Caco-2 (cell line): ENCODE measurements at places on chromosomes 2 and 18.

GRCh38 chr18:5488844-5489243 lies 55.0 kb downstream of the EPB41L3 start:
- DNase-seq, result no peak

- no peak for DNase-seq
These were observed 373.6 kb upstream of the ST6GAL2 start for GRCh38 chr2:107259408-107260195.

GRCh38 chr18:60485201-60485600 lies 112.6 kb upstream of the MC4R start:
- no peak for DNase-seq

DNA sequence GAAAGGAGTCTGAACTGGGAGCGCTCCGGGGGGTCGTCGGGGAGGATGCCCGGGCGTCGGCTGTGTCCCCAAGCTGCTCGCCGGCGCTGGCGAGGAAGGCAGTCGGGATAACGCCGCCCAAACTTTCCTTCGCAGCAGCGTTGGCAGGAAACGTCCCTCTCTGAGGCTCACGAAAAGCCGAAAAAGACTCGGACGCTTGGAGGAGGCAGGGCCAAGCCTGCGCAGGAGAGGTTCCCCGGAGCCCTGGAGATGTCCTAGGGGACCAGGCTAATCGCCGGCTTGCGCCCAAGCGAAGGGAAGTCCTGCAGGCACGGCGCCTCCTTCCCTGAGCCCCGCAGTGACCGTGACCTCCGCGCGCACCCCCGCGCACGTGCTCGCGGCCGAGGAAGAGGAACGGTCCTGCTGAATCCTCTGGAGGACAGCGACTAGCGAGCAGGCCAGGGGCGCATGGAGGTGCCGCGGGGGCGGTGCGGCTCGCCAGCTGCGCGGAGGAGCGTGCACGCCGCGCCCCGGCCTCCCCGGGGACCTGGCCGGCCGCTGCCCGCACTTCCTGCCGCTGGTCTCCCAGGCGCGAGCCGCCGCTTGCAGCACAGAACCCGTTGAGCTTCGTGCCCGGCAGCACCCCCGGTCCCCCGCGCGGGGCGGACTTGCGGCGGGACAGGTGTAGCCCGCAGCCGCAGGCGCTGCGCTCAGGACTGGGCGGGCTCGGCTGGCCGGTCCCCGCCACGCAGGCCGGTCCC lies at the start of gene SH3RF3:
Gene SH3RF3, plus strand, starts transcription at position 590 of the 740 bp plus-strand sequence.
- peak; percentile 55 for DNase-seq

- no peak for DNase-seq
These were observed 33.9 kb upstream of the EVA1A start for GRCh38 chr2:75594596-75594995.

DNA sequence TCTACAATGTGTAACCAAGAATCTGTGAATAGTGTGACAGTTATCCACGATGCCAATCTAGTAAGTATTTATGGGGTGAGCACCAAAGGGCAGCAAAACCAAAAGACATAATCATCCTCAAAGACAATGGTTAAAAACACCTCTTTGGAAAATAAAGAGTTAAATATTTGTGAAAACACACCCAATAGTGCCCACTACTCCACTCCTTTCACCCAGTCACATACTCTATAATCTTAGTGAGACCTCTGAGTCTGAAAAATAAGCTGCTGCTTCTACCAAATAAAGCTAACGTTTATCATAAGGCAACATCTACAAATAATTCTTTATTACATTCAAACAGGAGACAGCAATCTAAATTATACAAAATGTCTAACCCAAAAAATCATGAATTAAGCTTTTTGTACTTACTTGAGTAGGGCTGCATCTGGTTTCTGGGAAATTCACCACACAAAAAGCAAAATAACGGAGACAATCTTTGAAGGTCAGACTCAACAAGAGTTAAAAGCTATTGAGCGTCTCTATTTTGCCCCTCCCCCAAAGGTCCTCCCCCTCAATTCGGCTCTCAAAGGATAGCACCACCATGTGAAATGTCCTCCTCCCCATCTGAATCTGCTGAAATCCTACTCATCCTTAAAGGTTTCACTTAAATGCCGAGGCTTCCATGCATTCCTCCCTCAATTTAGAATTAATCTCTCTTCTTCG lies 2.0 kb downstream of the RAPH1 start:
- peak; percentile 47 for DNase-seq

GRCh38 chr2:170929686-170930050 lies 615 bp downstream of the GORASP2 start:
- peak; percentile 80 for DNase-seq

DNA sequence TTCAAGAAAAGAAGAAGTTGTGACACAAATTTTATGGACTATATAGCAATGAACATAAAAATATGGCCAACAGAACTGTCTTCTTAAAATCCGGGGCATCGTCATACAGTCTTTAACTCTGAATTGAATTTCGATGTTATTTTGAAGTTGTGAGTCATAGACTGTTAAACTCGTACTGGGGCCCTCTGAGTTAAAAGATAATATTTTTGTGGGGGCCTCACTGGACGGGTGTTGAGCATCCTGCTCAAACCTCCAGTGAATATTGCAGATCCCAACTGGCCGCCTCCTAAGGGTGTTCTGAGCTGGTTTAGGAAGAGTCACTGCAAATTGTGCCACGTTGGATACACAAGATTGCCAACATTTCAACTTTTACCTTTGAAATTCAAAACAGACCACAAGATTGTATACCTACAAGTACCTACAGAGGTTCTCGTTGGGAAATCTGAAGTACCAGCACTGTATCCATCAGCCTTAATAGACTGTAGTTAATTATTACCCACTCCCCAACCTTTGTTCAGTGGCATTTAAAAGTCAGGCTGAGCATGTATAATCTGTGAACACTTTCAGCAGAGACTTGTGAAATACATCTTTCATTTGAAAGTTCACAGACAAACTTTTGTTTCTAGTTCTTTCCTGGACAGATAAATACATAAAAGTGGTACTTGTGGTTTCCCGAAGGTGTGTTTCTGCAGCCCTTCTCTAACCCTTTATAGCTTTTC lies 27.8 kb downstream of the KLHL23 start:
- DNase-seq, result peak; percentile 61

DNA sequence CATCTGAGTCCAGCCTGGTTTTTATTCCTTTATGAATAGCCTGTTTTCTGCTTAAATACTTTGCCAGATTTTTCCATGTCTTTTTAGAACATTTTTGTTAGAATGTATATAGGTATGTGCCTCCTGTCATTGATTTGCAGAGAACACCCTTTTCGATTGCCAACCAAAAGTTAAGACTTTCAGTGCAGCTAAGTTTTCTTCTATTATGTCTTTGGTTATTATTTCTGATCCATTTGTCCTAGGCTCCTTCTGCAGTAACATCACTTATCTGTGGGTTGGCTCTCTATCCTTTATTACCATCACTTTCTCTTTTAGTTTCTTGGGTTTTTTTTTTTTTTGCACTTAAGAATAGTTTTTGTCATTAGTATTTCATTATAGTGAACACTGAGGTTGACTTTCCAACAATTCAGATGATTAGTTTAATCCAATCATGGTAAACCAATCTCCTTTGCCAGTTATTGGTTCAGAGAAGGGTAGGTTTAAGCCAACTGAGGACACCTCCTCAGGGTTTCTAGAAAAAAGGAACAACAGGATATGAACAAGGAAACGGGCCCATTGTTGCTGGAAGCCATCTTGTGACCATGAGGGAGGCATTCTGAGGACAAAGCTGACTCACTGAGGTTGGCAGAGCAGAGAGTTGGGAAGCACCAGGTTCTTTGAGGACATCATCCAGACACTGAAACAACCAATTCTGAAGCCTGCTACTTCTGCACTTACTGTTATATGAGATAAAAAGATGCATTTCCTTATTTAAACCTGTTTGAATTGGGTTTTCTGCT lies 37.9 kb upstream of the GBX2 start:
- DNase-seq, result no peak

GRCh38 chr2:42142547-42143184 lies 26.5 kb upstream of the EML4 start:
- DNase-seq, result no peak

DNA sequence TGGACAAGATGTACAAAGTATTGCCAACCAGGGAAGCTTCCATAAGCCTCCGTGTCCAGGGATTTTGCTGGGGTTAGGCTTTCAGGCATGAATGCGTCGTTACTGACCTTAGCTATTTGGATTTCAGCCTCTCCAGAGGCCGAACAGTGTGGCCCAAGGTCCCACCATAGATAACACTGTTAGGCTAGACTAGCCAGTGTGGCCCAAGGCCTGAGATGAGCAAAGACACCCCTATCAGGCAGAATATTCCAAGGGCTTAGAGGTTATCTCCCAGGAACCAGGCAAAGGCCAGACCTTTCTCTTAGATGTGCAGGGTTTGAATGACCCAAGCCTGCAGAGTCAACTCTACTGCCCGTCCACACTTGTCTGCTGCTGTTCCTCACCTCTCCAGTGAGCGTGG lies 131.7 kb upstream of the NDUFV2 start:
- no peak for DNase-seq

DNA sequence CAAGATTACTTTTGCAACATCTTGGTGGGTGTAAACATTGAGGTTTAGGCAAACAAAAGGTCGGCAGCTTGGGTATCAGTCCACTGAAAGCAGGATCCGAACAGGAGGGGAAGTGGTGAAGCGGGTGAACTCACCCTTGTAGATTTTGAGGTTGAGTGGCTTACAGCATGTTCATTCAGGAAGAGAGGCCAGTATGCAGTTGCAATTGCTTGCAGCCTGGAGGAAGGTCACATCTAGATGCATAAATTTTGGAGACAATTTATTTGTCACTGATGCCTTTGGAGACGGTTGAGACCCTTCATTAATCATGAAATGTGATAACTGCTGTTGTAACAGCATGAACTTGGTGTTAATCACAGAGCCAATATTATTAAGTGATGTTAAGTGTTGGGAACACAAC lies 131.1 kb downstream of the LTBP1 start:
- DNase-seq, result no peak

DNA sequence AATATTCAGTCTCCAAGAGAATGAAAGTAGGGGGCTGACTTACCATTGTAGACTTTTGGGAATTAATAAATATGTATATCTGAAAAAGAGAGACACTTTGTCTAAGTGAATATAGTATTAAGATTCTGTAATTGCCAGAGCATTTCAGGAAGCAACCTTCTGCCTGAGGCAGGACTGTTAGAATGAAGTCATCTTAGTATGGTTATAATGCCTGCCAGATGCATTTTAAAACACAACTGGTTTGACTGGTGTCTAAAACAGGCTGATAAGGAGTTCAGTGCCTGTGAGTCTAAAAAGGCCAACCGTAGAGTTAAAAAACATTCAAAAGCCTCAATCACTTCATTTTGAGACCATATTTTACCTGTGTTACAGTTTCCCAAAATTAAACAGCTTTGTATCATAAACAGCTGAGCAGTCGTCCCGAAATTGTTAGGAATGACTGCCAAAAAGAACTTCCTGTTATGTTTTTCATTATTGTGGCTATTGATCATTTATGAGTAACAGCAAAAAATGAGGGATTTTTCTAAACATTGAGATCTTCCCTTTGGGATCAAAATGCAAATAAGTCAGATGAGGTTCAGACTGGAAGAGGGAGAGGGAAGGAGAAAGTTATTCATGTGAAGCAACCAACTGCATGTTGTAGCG lies 443.9 kb downstream of the PID1 start:
- DNase-seq, result no peak

DNA sequence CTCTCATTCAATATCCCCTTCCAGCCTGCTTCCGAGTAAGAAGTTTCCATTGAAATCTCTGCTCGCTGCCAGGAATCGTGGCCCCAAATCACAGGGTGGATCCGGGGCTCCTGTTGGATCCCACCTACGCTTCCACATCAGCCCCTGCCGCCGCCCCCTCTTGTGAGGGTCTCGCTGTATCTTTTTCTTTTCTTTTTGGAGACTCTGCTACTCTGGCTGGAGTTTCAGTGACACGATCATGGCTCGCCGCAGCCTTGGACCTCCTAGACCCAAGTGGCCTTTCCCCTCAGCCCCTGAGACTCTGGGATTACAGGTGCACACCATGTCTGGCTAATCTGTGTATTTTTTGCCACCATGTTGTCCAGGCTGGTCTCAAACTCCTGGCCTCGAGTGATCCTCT lies 246.8 kb upstream of the PXDN start:
- DNase-seq, result no peak

DNA sequence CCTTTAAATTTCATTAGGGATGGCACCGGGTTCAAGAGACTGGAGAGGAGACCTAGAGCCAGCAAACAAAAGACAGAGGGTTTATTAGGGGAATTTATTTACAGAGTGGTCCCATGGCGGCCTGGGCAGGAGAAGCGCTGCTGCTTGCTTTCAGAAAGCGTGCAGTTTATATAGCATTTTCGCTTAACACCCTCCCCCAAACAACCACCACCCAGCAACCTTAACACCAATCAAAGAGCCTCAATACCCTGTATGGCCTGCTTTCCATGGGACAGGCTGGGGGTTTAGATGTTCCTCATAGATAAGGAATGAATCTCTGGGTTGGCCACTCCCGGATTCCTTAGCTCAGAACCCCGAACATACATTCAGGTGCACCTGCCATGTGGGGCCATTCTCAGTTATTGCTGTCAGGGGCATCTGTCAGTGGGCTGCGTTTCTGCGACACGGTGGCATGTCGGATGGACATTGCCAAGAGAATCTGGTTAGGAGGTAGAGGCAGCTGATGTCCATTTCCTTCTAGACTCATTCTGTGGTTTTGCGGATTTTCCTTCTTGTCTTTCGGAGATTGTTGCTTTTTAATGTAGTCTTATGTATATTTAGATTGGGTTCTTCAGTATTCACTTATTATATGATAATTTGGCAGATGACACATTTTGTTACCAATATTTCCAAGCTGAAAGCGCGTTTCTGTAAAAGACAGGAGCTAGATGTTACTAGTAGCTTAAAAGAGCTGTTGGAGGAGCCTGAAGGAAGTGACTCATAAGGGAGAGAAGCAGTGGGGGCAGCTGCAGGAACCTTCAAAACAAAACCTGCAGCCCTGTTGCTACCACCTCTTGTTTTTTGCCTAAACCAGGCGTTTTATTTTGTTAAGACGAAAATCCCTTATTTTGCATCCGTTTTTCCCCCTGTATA lies 7.2 kb downstream of the AGAP1 start:
- DNase-seq, result no peak

DNA sequence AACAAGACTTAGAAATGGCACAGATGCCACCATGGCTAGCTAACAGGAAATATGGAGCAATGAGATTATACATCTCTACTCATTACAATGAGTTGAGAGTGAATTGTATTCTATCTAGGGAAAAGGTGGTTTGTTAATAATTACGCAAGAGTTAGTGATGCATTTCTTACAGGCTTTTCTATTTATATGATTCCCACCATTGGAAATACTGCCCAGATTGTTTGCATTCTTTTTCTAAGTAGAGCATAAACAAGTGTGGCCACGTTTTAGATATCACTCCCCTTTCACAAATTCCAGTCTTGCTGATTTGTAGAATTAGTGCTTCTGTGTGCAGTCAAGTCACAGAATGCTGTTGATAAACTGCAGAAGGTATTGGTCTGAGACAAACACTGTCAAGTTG lies 56.6 kb downstream of the ZNF804A start:
- no peak for DNase-seq

GRCh38 chr2:47083886-47084687 lies 71.0 kb downstream of the STPG4 start:
- DNase-seq, result no peak

DNA sequence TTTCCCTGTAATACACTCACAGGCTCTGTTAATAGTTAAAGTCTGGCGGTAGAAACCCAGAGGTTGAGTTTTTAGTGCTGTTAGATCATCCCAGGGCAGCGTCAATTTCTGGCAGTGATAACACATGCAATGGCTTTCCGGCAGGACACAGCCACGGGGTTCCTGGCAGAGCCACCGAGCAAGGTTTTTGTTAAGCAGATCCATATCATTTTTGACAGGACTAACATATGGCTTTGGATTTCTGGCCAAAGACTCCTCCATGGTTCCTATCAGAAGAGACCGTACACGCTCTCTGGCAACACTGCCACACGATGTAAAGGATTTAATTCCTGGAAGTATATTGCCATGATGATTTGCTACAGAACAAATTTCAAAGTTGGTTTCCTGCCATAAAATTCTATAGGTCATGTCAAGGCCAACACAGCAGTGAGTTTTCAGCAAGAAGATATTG lies 854.3 kb downstream of the LRRTM4 start:
- no peak for DNase-seq
